Mammary microvascular endothelial cell (primary cell): ENCODE measurements at places on chromosomes 12 and 14. TPM values are rescaled to one million over a fixed set of nuclear protein-coding genes. Genes with fewer than 3 reads are reported as not detected.

The RD3L gene
- total RNA-seq: not detected in 2 replicates

The ETFBKMT gene
- 1.9 and 4.7 TPM in 2 replicates for total RNA-seq

The KRT75 gene
- not detected in 2 replicates for total RNA-seq

The ITGA7 gene
- total RNA-seq: 0.07 and 0.30 TPM in 2 replicates

The TAMALIN gene
- total RNA-seq: 47.4 and 50.2 TPM in 2 replicates

The SERPINA1 gene
- not detected in 2 replicates for total RNA-seq

The HOXC12 gene
- not detected in 2 replicates for total RNA-seq

The SDS gene
- total RNA-seq: not detected in 2 replicates

The CCDC177 gene
- not detected in 2 replicates for total RNA-seq

The IL26 gene
- not detected in 2 replicates for total RNA-seq

The MAP1LC3B2 gene
- total RNA-seq: 0.40 and 0.44 TPM in 2 replicates

The CLEC2D gene
- total RNA-seq: 0.13 and 1.4 TPM in 2 replicates

The BEST3 gene
- total RNA-seq: not detected in 2 replicates

The DNAI7 gene
- not detected in 2 replicates for total RNA-seq

The KLRF1 gene
- not detected in 2 replicates for total RNA-seq

The BHLHE41 gene
- 1.6 and 4.4 TPM in 2 replicates for total RNA-seq

The INHBE gene
- 0.05 TPM in 1 of 2 replicates, not detected in the other for total RNA-seq

The ACRBP gene
- 0.27 and 0.84 TPM in 2 replicates for total RNA-seq

The CAPS2 gene
- 0.15 and 0.27 TPM in 2 replicates for total RNA-seq

The ACIN1 gene
- 65.8 and 66.5 TPM in 2 replicates for total RNA-seq

The MGP gene
- 29.6 and 38.0 TPM in 2 replicates for total RNA-seq

The BDKRB1 gene
- total RNA-seq: 0.15 TPM in 1 of 2 replicates, not detected in the other

The TBX3 gene
- 25.9 and 32.1 TPM in 2 replicates for total RNA-seq

The CCDC60 gene
- not detected in 2 replicates for total RNA-seq

The PAPLN gene
- 18.6 and 19.7 TPM in 2 replicates for total RNA-seq

The ADAM21 gene
- 0.07 TPM in 1 of 2 replicates, not detected in the other for total RNA-seq
